ENCODE measurements at places on chromosomes 5 and 9.

DNA sequence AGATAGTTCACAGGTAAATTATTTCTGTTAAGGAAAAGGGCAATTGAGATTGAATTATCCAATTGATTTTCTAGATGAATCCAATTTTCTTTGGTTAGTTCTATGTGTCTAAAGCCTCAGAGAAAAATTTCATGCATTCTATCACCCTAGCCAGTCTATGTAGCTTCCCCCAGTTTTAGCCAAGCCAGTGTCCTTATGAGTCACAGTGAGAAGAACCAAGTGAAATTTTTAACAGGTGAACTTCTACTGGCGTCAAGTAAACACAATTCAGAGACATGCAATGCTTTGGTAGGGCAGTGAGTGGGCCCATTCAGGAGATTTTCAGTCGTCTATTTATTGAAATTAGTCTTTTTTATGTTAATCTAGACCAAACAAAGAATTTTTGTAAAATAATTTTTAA lies 1077.4 kb upstream of the ARRDC3 start:
- DNase-seq: no peak

DNA sequence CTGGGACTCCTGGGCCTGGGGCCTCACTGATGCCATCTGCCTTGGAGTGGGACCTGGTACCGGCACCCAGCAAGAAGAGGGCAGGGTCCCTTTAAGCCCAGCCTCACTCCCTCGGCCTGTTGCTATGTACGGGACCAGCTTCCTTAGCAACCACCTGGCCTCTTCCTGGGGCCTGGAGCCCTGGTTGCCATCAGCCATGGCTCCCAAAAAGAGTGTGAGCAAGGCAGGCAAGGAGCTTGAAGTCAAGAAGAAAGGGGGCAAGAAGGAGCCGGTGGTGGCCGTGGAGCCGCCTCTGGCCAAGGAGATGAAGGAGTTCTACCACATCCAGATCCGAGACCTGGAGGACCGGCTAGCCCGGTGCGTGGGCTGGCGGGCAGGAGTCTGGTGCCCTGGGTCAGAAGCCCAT lies at the start of gene CFAP157:
TSS of gene CFAP157 (plus strand) at position 153 of the 406 bp plus-strand sequence. CDS start at position 197, 44 bp downstream.
- peak; percentile 36 for DNase-seq

DNA sequence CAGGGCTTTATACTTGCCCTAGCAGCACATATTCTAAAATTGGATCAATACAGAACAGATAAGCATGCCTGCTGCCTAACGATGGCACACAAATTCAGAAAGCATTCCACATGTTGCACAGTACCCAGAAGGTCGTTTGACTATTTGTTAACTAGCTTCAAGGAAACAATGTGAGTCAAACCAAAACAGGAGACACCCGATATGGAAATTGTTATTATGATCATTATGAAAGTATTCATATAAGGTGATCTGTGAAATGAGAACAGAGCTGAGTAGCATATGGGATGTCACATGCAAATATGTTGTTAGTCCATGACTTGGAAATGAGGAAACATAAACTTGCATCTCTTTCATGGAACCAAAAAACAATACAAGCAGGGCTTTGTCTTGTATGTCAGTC lies 56.3 kb upstream of the BICD2 start:
- no peak for DNase-seq

DNA sequence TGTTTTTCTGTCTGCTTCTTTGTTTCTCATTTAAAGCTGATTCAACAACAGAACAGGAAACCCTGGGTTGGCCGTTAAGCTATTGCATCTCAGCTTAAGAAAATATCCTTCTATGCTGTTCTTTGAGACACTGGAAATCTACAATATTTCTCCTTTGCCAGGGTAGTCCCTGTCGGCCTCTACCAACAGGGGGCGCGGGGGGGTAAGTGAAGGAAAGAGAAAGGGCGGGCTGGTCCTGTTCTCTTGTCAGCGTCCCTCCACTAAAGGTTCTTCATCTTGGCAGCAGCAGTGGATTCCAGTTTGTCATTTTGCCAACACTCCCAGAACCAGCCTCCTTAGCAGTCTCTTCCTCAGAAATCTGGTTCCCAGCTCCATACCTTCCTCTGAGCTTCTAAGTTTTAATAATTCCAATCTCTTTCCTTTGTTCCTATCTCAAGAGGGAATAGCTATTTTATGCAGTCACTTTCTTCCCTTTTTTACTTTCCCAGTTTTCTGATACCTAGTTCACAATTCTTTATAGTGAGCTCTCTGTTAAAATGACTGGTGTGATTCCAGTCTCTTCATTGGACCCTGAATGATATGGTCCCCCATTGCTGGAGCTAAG lies 222.3 kb downstream of the GLIS3 start:
- no peak for DNase-seq

DNA sequence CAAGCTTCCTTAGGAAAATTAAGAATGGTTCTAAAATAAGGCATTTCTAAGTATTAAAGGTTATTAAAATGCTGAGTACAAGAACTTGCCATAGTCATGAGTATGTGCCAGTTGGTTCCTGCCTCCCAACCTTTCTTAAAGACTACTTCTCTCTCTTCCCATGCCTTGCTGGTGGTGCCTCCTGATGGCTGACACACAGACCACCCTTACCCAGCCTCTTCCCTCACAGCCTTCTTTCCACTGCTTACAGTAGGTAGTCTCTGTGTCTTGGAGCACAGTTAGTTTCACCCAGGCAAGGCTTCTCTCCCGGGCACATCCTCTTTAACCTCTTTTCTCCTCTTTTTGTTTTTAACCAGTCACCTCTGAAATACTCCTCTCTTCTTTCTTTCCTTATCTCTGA lies 20.6 kb upstream of the GPR150 start:
- DNase-seq: no peak

- DNase-seq: no peak
Measured at GRCh38 chr5:163339148-163339547, 98.2 kb upstream of the CCNG1 start.

- no peak for DNase-seq
Measured at GRCh38 chr5:95216136-95216955, 68.5 kb downstream of the MCTP1 start.

DNA sequence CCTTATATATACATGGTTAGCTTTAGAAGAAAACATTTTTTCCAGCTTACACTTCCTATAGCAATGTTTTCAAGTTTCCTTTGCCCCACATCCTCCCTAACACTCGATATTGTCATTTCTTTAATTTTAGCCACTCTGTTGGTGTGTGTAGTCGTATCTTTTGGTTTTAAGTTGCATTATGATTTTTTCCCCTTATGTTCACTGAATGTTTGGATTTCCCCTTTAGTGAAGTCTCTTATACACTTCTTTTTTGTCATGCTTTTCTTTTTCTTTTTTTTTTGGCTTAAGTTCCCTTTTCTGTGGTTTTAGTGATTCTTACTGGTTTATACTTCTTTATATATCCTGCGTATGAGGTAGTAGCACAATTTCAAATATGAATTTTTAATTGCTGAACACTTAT lies 58.8 kb downstream of the KDM4C start:
- peak; percentile 8 for DNase-seq

GRCh38 chr5:16480821-16481538 lies 15.4 kb upstream of the ZNF622 start:
- no peak for DNase-seq

GRCh38 chr9:71819115-71819739 lies 50.9 kb upstream of the CEMIP2 start:
- peak; percentile 23 for DNase-seq

Data from hematopoietic multipotent progenitor cell (in vitro differentiated cells).